GM03348 (cell line): ENCODE measurements at places on chromosomes 3 and 15.

- DNase-seq = no peak
Measured at GRCh38 chr3:83317605-83318004, 1556.2 kb upstream of the GBE1 start.

DNA sequence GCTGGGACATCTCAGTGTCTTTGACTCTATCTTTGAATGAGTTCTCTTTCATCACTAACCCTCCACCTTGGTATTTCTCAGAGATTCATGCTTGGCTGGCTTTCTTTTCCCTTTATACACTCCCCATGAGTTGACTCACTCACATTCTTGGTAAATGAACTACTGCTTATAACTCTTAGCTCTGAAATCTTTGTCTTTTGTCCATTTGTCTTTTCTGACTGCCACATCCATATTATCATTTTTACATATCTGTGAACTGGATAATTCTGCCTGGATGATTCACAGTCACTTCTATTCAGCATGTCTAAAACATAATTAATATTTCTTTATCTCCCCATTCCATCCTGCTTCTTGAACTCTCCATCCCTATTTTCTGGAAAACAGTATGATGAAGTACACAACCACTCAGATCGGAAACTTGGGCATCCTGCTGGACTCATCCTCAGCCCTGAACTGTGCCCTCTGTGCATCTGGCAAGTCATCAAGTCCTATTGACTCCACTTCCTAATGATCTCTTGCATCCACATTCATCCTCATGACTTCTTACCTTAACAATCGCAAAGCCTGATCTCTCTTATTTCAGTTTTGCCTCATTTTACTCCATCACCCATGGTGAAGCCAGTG is 66.9 kb downstream of the KCNAB1 start:
- peak; percentile 52 for DNase-seq

- DNase-seq = peak; percentile 18
Measured at GRCh38 chr15:64521726-64522164, 61.4 kb downstream of the ZNF609 start.

GRCh38 chr3:45498532-45498931 is 96.0 kb upstream of the LIMD1 start:
- no peak for DNase-seq

GRCh38 chr3:115503394-115503793 is 119.9 kb upstream of the GAP43 start:
- no peak for DNase-seq

GRCh38 chr3:111601810-111602209 is 6.7 kb upstream of the ZBED2 start:
- no peak for DNase-seq

- no peak for DNase-seq
Measured at GRCh38 chr3:113377158-113377557, 64.1 kb downstream of the CFAP44 start.

DNA sequence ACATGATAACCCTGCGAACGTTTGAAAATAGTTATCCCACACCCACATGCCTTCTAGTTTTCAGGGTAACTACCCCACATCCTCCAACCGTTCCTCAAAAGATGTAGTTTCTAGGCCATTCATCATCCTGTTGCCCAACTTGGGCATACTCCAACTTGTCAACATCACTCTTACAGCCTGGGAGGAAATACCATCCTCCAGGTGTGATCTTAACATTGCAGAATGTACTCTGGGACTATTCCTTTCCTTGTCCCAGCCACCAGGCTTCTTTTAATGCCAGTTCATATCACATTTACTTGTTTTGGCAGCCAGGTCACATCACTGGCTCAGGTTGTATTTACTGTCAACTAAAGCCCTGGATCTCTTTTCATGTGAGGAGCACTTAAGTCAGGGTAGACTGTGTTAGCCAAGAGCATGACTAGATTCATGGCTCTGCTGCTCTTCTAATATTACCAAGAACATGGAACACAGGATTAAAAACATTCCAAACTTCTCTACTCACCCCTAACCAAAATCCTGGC is 4.0 kb upstream of the DENND6A start:
- DNase-seq = peak; percentile 41

GRCh38 chr15:98025237-98025636 is 64.7 kb downstream of the ARRDC4 start:
- DNase-seq = peak; percentile 54

- DNase-seq = no peak
Measured at GRCh38 chr15:73934281-73934680, 8.0 kb downstream of the LOXL1 start.

DNA sequence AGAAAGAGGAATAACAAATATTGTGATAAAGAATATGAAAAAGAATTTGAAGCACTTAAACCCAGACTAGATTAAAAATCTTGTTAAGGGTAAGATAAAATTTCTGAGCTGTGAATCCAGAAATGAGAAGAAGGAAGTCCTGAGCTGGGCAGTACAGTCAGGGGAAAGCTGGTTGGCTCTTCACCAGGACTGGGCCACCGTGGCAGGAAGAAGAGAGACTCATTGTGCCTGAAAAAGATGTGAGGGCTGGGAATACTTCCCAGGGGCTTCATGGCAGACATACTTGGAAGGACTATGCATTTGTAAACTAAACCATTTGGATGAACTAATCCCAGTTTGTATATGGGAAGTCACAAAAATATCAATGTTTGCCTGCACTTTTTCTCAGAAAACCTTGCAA is 28.5 kb upstream of the MYO5C start:
- DNase-seq = no peak

GRCh38 chr3:51798411-51798963 is 19.4 kb upstream of the IQCF6 start:
- no peak for DNase-seq

- DNase-seq = no peak
Measured at GRCh38 chr15:67176195-67176971, 78.1 kb downstream of the AAGAB start.

DNA sequence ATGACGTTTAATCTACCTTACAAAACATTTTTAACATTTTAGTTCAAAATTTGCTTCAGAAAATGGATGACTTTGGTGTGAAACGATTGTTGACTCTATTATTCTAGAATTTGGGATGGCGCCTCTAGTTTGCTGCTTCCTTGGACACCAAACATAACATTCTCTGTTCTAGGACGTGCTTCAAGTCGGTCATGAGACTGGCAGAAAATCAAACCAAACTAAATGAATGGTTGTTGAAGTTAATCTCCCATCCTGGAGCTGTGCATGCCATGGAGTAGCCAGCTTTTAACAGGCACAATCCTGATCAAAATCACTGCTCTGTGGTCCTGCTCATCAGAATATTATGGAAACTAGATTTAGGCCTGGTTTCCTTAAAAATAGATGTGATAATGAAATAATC is 9.6 kb upstream of the LRRFIP2 start:
- peak; percentile 35 for DNase-seq

- DNase-seq = no peak
Measured at GRCh38 chr3:187932530-187932929, 187.3 kb upstream of the BCL6 start.

DNA sequence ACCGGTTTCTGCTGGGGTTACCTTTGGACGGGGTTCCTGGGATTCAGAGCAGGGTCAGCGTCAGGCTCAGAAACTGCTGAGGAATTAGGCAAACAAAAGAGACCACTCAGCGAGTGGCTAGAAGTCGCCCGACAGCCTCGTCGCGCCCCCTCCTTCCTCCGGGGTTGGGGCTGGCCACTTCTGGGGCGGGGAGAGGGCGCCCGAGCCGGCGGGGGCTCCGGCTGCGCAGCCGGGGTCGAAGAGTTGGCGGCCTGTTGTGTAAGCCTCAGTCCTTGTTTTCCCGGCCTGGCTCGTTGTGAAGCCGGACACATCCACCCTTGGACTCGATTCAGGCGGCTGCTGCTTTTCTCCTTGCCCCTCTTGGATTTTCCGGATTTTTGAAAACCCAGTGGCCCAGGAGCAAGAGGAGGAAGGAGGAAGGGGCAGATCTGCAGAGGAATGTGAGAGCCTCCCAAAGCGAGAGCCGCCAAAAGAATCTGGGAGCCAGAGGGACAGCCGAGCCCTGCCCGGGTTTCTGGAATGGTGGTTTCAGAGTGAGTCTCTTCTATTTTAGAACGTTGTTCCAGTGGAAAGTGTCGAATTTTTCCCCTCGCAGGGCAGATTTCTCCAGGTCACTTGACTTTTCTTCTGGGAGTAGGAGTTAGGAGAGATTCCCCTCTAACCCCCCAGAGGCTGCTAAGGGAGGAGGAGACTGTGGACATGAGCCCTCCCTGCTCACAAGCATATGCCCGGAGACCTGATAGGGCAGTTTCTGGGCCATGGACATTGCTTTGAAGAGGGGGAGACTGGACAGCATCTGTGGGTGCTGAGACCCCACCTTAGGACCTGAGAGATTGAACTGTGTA is 666 bp downstream of the SNX33 start:
- peak; percentile 66 for DNase-seq

- no peak for DNase-seq
Measured at GRCh38 chr3:108022256-108023150, 68.3 kb downstream of the CD47 start.

- DNase-seq = no peak
Measured at GRCh38 chr3:117814975-117815374, 1105.4 kb downstream of the TUSC7 start.

- DNase-seq = no peak
Measured at GRCh38 chr15:89496155-89497098, at the start of gene RHCG. RHCG (minus strand) TSS chr15:89496583; CDS start chr15:89496544, 39 bp downstream.

- DNase-seq = peak; percentile 53
Measured at GRCh38 chr15:51144021-51144532, 49.4 kb upstream of the TNFAIP8L3 start.

GRCh38 chr15:31024330-31024729 is 32.9 kb upstream of the MTMR10 start:
- DNase-seq = peak; percentile 90

GRCh38 chr3:140386357-140387100 is 291.3 kb upstream of the TRIM42 start:
- no peak for DNase-seq

DNA sequence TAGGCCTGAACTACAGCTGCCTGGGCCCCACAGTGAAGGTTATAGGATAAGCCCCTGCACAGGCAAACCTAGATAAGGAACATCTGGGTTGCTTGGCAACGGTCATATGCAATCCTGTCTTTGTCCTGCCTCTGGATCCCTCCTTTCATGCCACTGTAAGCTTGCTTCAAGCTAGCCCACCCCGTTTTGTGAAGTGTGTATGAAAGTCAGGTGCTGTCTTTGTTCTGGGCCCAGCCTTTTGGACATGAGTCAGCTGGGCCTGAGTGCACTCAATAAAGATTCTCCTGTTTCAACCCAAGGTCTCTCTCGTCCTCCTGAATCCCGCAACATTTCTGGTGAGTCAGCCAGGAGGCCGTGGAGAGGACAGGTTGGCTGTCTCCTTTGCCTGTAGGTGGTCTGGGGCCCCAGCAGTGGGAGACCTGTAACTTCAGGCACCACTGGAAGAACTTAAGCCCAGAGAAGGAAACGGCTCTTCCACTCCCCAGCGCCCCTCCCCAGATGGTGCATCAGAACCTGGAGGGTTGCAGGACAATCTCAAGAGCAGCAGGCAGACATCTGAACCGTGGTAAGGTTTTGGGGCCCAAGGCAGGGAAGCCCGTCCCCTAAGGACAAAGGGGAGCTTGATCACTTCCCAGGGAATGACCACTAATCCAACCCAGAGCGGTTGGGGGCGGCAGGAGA is 8.3 kb upstream of the SLC9C1 start:
- DNase-seq = no peak

DNA sequence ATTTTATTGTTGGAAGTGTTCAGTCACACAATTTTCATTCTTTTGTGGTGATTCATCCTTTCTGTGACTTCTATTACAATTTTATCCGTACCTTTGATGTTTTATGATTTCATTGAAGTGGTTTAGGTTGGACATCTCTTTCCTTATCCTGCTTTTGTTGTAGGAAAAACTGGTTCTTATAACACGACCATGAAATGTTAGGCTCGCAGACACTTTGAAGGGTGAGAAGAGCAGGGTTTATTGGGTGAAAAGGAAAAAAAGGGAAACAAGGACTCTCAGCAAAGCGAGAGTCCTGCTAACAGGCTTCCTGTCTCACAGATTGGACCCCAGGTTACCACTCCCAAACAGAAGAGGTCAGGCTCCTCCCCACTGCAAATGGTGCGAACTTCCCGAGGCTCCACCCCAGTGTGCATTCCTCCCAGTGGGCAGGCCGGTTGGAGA is 257.4 kb downstream of the STXBP5L start:
- no peak for DNase-seq

DNA sequence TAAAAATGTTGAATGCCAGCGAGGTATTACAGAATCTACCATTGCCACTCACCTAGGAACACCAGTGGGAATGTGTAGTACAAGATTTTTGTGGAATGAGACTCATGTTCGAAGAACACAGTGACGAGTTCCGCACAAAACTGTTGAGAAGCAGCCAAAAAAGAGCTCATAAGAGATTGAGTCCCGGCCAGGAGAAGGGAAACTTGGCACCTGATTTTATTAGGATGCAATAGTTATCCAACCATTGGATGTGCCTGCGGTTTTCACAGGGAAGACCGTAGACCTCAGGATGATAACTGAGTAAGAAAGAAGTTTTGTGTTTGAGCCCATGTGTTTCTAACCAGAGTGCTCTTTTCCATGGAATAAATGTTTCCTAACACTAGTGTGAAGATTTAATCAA is 88.9 kb downstream of the PTPRG start:
- DNase-seq = peak; percentile 78

DNA sequence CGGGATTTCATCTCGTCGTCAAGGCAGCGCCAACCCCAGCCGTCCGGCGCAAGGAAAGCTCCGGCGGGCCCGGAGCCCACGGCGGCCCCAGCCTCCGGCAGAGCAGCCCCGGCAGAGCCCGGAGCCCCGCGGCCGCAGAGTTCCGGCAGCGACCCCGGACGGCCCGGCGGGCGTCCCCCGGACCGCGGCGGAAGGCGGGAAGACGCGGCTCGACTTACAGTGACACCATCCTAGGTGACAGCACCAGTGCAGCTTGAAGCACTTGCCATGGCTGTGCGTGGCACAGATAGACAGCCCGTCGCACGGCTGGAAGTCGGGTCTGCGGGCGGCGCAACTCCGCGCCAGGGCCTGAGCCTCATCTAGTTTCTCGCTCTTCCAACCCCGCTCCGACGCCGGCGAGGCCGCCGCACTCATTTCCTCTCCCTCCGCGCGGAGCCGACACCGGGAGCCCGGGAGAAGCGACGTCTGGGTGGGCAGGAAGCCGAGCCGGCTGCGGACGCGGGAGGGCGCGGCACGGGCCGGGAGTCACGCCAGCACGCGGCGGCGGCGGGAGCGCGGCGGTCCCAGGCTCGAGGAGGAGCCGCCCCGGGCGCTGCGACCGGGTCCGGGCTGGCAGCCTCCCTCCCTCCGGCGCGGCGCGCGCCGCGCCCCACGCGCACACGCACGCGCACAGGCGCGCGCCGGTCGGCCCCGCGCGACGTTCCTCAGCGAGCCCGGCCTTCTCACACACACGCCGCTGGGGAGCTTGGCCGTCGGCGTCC is at the start of gene C3orf70:
TSS of gene C3orf70 (minus strand) at position 651 of the 761 bp plus-strand sequence. CDS start at position 414, 237 bp downstream.
- DNase-seq = peak; percentile 74
